ENCODE measurements at places on chromosomes 7 and 10.

- DNase-seq: no peak
Measured at GRCh38 chr7:127704211-127704610, 52.2 kb downstream of the SND1 start.

- no peak for DNase-seq
Measured at GRCh38 chr10:13944823-13945222, 358.1 kb downstream of the PRPF18 start.

GRCh38 chr7:106176414-106177299 is 64.5 kb upstream of the SYPL1 start:
- peak; percentile 55 for DNase-seq

DNA sequence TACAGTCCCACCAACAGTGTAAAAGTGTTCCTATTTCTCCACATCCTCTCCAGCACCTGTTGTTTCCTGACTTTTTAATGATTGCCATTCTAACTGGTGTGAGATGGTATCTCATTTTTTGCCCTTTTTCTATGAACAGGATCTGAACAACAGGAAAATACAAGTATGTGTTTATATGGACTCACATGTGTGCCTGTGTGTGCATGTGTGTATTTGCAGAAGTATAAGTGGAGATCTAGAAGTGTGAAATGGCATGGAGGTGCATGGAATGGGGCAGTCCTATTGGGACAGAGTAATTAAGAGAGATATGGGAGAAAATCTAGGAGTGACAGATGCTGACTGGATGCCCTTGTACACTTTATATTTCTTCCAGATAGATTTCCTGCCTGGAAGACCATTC is 111.6 kb upstream of the PCGF5 start:
- no peak for DNase-seq

- no peak for DNase-seq
Measured at GRCh38 chr7:36141850-36142249, 11.2 kb upstream of the EEPD1 start.

DNA sequence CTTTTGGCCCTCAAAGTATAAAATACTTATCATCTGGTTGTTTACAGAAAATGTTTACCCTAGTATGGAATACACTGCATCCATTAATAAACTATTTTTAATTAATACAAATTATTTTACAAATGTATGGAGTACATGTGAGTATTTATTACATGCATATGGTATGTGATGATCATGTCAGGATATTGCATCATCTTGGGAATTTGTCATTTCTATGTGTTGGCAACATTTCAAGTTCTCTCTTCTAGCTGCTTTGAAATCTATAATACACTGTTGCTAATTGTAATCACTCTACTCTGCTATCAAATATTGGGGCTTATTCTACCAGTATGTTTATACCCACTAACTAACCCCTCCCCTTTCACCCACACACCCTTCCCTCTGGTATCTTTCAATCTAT is 103.9 kb upstream of the THSD7A start:
- DNase-seq: no peak

DNA sequence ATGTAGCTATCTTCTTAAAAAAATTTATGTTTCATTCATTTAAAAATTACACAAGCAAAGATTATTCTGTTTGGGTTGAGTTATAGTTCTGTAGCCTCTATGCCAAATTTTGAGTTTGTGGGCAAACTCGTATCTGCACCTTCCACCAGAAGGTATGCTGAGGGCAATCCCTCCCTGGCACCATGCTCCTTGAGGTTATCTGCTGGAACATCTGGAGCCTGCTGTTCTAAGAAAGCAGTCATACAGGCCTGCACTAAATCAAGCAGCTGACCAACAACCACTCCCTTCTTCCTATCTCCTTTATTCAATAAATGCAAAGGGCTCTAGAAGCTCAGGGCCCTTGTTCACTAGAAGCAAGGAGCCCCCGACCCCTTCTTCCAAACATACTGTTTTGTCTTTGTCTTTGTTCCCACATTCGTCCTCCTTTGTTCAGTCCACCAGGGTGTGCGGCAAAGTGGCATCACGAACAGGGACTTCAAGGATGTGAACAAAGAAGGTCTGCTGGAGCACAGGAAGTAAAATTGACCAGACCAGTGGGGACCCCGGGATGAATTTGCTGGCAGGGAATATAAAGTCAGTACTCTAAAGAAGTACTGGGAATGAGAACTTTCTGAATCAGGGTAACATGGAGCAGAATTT is 36.4 kb downstream of the OR13A1 start:
- no peak for DNase-seq

DNA sequence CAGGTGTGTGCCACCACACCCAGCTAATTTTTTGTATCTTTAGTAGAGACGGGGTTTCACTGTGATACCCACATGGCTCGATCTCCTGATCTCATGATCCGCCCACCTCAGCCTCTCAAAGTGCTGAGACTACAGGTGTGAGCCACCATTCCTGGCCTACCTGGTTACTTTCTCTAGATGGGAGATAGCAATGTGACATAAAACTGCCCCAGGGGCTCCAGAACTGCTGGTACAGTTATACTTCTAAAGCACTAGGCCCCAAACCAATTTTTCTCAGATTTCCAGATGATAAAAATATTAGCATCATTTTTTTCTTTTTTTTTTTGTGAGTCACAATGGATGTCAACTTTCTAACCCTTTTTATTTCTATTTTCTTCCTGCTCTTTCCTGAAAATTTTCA is 27.4 kb downstream of the ITGB8 start:
- DNase-seq: no peak

DNA sequence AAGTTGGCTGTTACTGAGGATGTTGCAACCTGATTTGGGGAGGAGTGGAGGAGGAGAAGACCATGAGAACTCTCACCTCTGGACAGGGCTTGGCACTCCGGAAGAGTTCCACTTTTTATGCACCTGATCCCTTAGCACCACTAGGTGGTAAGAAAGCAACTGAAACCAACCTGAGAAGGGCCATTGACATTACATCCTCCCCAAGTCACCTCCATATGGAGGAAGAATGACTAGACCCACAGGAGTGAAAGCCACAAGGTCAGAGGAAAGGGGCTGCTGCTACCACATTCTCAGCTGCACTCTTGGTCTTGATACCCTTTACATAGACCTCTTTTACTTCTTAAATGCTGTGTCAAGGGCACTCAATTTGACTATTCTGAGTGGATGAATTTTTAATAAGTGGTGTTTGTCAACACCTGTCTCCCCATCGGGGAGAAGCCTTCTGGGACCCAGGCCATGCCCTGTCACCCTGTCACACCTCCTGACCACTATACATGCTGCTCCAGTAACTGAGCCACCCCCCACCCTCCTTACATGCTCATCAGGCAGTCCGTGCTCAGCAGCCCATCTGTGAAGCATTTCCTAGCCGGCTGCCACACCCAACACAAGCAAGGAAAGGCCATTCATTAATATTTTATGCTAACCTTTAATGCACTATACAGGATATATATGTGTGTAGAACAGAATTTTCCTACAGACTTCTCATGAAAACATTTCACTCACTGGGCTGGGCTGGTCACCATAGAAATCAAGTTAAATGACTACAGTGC is 362.9 kb downstream of the GFRA1 start:
- DNase-seq: no peak

- DNase-seq: no peak
Measured at GRCh38 chr10:101827919-101828600, 9.8 kb upstream of the OGA start.

DNA sequence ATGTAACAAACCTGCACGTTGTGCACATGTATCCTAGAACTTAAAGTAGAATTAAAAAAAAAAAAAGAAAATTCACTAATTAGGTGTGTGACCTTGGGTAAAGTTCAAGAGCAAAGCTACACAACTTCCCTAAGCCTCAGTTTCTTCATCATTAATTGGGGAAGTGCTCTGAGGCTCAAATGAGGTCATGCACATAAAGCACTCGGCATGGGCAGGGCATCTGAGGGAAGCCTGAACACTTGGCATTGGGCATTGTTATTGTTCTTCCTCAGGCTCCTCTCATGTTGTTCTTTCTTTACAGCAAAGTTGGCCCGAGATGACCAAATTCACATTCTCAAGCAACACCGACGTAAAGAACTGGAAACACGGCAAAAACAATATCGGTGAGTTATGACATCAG is 21.5 kb downstream of the ALOX5 start:
- DNase-seq: no peak

DNA sequence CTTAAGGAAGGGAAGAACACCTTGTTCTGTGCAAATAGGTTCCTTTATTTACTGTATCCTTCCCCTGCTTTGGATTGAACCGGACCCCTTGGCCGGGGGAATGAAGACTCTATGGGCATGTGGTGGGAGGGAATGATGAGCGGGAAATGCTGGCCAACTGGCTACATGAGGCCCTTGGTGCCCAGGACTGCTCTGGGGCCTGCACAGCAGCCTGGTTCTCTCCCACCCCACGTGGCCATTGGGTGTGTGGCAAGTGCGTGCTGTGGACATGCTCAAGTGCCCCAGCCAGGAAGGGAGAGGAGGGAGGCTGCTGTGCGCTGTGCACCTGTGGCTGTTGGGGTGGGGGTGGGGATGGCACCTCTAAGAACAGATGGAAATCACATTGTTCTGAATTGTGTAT is 917.0 kb upstream of the GHITM start:
- no peak for DNase-seq

DNA sequence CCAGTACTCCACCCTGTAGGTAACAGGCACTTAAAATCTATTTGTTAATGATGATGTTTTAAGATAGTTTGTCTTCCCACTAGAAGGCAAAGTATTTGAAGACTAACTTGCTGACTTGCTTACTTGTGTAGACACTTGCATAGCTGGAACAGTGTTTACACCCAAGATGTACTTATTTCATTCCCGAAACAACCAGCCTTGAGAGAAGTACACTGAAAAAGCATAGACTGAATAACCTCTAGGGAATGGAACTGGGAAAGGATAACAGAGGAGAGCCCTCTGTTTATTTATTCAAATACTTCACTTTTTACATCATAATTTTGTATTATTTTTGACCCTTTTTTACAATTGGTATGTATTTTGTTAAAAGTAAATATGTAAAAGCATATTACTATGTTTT is 33.1 kb upstream of the TMEM26 start:
- no peak for DNase-seq

DNA sequence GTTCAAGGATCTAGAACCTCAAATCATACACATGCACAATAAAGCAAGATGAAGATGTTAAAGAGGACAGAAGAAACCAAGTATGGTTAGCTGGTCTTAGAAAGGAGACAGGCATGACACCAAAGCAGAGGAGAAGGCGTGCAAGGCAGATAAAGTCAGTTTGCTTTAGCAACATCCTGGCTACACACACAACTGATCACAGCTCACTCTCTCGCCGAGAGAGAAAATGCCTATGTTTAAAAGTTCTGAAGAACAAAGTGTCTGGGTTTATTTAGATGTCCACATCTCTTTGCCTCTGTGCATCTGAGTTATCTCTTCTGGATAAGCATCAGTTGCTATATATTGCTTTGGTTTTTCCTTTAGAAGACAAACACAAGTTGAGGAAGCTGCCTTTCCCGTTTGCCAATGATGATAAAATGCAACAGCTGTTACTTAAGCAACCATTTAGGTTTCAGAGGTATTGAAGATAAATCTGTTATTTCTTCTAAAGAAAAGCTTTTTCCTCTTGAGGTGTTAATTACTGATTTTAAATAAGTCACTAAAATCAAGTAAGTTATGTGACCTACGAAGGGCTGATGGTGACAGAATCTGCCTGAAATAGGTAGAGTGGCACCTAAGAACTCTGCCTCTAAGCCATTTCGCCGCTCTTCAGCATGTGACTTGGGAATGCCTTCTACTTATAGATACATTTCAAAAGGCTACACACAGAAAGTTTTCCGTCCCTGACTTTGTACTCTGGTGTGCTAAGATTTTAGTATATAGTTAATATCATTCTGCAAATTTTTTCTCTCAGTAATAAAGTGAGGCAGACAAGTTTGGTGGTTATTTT is 146.2 kb upstream of the ASAH2 start:
- DNase-seq: no peak

DNA sequence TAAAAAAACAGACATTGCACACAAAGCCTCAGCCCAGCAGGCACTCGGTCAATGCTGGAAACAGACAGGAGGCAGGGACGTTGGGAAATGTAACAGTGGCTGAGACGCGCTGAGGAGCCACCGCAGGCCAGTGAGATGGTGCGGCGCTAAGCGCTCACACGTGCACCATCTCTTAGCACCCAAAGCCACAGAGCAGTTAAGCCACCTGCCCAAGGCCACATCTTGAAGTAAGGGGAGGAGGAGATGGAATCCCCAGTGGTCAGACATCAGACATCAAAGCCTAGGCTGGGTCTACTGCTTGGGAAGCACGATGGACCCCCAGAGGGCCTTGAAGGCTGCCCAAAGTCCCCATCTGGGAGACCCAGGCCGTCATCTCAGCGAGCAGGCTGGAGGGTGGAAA is 15.6 kb downstream of the LAT2 start:
- DNase-seq: no peak

DNA sequence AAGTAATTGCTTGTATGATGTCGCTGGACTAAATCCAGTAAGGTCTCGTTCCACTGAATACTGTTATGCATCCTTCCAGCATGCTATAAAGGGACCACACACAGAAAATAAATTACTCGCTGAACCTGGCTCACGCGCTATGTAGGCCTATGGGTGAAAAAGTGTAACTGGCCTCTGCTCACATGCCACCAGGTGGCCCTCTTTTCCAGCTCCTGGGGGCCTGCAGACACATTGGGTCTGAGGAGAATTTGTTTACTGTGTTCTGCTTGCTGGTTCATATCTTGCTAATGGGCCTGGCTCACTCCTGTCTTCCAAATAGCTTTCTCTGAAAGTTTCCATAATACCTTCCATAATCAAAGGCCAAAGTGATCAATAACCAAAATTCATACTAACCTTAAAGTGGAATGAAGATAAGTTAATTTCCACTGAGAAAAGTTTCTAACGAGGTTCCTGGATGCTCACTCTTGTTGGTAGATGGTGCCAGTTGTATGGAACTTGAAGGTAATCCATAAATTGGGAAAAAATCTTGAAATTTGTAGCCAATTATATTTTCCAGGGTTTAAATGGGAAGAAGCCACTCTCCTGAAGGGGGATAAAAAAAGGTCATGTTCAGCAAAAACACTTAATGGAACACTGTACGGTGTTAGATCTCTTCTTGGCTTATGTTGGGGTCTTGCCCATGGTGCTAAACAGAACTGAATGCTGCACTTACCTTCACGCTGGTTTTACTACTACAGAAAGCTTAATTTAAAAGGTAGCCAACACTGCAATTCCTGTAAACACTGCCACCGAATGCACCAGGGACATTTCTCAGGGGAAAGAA is 27.0 kb upstream of the ZPBP start:
- no peak for DNase-seq

- no peak for DNase-seq
Measured at GRCh38 chr10:4767033-4767814, 58.8 kb upstream of the AKR1E2 start.

DNA sequence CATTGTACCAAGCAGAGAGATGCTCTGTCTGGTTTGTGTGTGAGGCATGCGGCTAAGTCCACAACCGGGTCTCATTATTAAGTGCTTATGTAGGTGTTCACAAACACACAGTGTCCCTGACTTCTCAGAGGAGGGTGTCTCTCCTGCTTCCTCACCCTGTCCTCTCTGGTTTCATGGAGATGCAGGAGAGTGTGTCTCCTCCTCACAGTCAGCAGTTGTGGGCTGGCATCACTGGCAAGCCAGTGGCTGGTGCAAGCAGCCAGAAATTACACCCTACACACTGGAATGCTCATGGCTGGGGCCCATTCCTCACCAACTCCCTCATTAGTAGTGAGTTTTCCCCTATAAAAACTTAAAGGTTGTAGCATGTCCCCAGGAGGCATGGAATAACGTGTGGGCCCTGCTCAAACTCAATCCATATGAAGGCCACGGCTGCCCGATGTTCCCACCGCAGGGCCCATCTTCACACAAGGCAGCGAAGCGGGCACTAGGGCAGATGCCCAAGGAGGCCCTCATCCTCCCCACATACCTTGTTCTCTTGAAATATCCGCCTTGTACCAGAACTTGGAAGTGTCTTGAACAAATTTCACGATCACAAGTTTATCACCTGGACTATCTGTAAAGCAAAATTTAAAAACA is 280.1 kb downstream of the TNS3 start:
- DNase-seq: no peak
